ENCODE measurements at places on chromosomes 5 and 9.

- peak; percentile 45 for DNase-seq
Measured at GRCh38 chr9:105700668-105701067, 6.3 kb downstream of the TMEM38B start.

- no peak for DNase-seq
Measured at GRCh38 chr5:159274676-159275075, 11.6 kb downstream of the UBLCP1 start.

DNA sequence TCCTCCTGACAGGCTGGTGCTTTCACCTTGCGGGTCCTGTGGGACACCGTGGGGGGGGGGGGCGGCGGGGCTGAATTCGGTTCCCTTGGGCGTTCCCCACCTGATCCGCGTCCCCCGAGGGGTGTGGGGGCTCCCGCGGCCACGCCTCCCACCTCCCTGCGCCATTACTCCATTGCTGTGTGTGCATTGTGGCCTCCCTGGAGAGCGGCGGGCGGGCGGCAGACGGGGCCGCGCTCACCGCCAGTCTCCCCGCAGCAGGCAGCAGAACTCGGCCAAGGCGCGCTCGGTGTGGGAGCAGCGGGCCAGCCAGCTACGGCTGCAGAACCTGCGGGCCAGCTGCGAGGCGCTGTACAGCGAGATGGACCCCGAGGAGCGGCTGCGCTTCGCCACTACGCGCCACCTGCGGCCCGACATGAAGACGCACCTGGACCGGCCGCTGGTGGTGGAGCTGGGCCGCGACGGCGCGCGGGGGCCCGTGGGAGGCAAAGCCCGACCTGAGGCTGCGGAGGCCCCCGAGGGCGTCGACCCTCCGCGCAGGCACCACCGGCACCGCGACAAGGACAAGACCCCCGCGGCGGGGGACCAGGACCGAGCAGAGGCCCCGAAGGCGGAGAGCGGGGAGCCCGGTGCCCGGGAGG lies 145.3 kb downstream of the CACNA1B start:
- DNase-seq: no peak

DNA sequence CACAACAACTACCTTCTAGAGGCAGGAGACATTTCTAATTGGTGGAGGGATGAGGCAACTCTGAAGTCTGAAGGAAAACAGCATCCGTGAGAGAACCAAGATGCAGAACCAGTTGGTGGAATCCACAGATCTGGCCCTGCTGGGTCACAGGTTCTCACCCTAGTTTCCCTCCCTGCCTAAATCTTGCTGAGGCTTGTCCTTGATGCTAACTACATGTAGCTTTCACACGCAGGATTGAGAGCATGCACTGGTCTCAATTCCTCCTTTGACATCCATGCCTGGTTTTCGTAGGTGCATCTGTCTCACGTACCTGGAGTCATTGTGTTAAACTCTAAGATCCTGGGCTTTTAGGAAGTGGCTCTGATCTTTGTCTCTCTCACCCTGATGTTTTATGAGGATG lies 9.7 kb upstream of the F2RL1 start:
- no peak for DNase-seq

DNA sequence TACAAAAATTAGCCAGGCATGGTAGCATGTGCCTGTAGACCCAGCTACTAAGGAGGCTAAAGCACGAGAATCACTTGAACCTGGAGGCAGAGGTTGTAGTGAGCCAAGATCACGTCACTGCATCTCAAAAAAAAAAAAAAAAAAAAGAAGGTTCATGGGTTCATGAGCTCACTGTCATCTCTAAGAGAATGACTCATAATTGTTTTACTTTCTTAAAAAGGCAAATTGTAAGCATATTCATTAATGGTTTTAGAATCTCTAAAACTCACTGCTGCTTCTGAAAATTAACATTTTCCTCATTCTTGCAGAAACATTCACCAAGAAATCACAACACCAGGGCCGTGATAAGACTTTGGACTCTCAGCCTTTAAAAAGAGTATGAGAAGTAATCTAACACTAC lies 103.6 kb downstream of the GNA14 start:
- DNase-seq: no peak

- DNase-seq: no peak
Measured at GRCh38 chr5:171481571-171482433, 62.4 kb downstream of the FGF18 start.

GRCh38 chr9:99109522-99109921 lies 4.6 kb downstream of the TGFBR1 start:
- DNase-seq: peak; percentile 72

DNA sequence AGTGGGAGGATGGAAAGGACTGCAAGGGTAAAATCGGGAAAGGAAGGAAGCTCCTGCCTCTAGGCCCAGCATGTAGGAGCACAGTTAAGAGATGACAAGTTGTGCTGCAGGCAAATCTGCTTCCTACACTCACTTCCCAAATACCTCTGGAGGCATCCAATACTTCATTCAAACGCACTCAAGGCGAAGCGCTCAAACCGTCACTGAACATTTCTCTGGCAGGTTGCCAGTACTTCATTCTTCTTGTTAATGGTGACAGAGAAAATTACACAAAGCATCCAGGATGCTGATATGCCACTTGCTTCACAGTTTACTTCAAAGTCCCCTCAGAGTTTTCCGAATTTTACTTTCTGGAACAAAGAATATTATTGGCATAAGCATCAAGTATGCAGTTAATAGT lies 59.8 kb downstream of the NREP start:
- no peak for DNase-seq

GRCh38 chr5:100840370-100840769 lies 62.7 kb downstream of the ST8SIA4 start:
- DNase-seq: no peak

DNA sequence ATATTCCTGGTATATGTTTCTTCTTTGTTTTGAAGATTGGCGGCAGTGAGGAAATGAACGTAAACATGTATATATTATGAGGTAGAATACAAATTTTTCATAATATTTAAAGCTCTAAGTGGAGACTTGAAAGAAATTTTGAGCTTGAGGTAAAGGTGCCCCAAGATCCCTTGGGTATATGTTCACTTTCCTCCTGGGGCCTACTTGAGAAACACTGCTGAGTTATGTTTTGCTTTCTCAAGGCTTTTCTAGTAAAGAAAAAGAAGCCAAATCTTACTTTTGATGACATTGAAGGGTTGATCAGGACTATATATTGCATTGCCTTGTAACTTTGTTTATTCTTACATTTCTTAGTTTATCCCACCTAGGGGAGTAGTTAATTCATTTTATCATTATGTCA lies 30.7 kb downstream of the AP3S1 start:
- no peak for DNase-seq

- no peak for DNase-seq
Measured at GRCh38 chr9:13534006-13534405, 254.5 kb upstream of the MPDZ start.

DNA sequence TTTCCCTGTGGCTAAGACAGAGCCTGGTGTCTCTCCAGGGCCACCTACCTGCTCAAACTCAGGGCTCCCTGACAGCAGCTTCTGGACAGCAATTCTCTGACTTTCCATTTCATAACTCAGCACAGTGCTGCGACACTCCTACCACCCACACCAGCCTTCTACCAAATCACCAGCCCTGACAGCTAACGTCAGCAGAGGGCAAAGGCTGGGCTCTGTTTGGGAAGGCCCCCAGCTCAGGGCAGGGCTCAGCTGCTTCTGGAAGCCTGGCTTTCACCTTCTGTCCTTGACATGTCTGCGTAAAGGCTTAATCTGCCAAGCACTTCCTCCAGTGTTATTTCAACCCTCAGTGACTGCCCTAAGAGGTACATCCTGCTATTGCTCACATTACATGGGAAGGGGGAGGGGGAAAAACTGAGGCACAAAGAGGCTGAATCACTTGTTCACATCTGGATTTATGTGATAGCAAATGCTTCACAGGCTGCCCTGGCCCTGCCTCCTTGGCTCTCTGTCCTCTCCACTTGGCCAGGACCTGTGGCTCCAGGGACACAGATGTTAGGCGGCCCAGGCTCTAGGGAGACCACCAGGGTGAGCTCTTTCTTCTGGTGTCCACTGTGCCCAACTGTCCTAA lies 102.5 kb upstream of the PANK3 start:
- no peak for DNase-seq

DNA sequence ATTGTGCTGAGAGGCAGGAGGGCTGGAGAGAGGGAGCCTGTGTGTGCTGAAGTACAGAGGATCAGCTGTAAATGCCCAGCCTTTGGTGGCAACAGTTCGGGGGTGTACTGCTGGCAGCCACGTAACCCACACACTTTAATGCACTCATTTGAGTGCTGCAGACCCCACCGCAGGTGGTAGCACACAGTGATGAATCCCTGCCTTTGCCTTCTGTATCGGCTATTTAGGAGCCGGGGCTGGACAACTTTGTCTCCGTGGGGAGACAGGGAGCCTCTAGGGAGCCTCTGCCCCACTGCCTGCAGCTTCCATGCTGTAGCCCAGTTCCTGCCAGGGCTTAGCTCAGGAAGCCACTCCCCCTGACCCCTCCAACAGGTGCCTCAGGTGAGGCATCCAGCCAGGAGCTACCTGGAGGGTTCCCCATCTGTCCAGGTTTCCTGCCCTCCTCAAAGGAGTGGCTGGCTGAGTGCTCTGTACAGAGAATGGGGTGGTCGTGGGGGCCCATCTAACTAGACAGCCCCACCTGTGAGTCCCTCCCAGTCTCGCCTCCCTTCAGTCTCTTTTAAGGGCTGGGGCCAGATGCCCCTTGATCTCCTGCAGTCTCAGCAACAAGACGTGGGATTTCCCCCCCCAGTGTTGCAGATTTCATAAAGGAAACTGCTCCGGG lies 44.5 kb downstream of the SECISBP2 start:
- no peak for DNase-seq

- no peak for DNase-seq
Measured at GRCh38 chr9:5863092-5863746, 27.5 kb upstream of the MLANA start.

- no peak for DNase-seq
Measured at GRCh38 chr9:37979844-37980243, 75.9 kb upstream of the SLC25A51 start.

DNA sequence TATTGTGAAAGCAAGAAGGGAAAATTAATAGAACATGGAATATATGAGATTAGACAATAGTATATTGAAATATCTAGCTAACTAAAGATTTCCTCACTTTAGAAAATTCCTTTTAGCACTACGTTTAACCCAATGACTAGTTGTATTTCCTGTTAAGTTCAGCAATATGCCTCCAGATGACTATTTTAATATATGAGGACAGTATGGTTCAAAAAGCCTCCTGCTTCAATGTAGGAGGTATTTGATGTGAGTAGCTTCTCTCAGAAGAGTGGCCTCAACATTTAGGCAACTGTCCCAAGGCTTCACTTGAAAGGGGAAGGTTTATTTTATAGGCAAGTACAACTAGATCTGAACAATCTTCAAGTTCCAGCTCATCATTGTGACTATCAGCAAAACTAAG lies 2.0 kb upstream of the MEF2C start:
- peak; percentile 41 for DNase-seq

- no peak for DNase-seq
Measured at GRCh38 chr9:100440071-100440470, 13.1 kb downstream of the MSANTD3 start.

DNA sequence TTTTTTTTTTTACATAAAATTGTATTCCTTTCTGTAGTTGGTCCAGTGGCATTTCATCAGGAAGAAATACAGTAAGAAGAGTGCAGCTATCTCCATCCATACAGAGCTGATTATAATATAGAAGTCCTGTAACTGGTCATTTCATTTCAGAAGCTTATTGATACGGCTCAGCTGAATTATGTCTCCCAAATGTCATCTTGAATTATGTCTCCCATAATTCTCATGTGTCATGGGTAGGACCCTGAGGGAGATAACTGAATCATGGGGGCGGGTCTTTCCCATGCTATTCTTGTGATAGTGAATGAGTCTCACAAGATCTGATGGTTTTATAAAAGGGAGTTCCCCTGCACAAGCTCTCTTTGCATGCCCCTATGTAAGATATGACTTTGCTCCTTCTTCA lies 492.9 kb downstream of the CHSY3 start:
- DNase-seq: no peak

- DNase-seq: no peak
Measured at GRCh38 chr5:142576303-142576702, 109.6 kb downstream of the FGF1 start.

DNA sequence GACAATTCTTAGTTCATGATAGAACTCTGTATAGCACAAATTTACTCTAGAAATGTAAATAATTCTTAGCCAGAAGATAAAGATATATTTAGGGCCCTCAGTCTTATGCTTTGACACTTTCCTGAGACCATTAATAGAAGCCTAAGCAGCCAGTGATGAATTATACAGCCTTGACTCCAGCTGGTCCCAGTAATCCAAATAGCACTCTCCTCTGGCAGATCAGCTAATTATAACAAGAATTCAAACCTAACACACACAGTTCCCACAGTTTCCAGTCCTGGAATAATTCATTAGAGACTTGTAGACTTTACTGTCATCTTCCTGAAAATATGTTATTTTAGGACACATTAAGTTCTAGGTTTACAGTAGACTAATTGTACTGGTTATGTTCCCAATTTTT lies 50.4 kb downstream of the SHOC1 start:
- no peak for DNase-seq

DNA sequence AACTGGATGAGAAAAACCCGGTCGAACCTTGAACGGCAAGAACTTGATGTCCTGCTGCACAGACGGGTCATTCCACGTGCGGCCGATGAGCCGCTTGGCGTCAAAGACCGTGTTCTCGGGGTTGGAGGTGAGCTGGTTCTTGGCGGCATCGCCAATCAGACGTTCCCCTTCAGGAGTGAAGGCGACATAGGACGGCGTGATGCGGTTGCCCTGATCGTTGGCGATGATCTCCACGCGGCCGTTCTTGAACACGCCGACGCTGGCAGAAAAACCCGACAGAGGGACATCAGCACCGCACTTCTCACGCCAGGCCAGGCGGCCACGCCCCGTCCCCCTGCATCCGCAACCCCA lies 519 bp downstream of the HSPA5 start:
- no peak for DNase-seq

DNA sequence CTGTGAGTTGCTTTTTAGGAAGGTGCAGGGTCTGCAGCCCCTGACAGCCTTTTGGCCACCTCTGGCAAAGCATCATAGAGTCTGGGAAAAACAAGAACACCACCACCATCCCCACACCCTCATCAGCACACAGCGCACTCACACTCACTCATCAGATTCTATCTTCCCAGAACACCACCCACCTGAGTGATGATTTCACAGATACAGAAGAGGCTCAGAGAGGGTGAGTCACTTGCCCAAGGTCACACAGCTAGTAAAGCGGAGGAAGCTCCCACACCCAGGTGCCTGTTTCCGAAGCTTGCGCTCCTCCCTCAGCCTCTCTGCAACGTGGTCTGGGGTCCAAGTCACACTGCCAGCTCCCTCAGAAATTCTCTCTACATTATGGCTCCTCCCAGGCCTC lies 41.8 kb upstream of the HRH2 start:
- no peak for DNase-seq

Measured in KBM-7 (cell line).